Immature natural killer cell (primary cell): ENCODE measurements at places on chromosomes 3 and 15.

GRCh38 chr3:175659670-175660350, 800.7 kb downstream of the NAALADL2 start:
- DNase-seq: no peak

DNA sequence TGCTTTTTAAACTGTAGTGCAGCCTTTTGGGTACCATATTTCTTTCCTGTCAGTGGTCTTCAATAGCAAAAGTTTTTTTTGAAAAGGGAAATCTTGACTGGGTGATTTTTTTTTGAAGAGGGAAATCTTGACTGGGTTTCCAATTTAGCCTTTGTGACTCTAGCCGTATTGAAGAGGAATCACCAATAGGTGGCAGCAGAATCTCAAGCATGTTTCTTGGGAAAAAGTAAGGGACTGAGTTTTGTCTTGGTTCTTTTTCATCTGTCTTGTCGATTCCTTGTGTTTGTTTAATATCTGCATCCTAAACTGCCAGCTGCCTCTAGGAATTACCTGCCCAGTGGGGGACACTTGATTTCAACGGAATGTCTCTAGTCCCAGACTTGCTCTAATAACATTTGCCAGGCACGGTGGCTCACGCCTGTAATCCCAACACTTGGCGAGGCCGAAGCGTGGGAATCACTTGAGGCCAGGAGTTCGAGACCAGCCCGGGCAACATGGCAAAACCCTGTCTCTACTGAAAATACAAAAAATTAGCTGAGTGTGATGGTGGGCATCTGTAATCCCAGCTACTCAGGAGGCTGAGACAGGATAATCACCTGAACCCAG, 89.2 kb downstream of the RBPMS2 start:
- peak; percentile 18 for DNase-seq

GRCh38 chr3:59567661-59568060, 517.8 kb upstream of the CFAP20DC start:
- no peak for DNase-seq

DNA sequence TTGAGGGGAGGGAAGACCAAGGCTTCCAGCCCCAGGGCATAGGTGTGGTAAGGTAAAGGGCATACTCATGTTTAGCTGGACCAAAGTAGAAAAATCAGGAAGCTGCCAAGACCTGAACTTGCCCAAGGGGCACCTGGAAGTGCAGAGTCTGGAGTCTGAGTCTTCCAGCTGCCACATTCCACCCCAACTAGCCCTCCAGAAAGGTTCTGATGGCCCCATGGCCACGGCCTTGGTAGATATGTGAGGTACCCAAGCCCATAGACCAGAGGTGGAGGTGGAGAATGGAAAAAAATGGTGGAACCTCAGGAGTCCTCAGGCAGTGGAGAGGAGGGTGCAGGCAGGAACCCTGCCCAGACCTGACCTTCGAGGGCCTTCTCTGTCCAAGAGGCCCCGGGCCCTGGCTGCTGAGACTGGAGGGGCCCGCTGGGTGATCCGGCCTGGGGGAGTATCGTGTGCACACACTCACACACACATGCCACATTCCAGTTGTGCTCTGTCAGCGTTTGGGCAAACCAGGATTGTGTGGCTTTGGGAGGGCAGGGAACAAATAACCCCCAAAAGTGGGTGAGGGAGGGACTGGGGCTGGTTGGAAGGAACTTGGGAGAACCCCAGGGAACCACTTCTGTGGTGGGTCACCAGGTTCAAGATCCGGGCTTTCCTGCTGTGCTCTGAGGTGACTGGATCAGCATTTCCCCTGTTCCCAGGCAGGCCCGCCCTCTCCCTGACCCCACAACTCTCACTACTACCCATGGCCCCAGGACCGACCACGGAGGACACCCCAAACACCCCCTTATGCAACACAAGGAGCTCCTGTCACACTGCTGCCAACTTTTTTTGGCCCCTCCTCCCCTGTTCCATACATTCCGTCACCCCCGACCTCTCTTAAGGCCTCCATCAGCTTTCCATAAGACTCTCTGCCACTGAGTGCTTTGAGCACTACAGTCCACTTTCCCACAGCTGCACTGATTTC, 11.6 kb downstream of the MYL3 start:
- no peak for DNase-seq

DNA sequence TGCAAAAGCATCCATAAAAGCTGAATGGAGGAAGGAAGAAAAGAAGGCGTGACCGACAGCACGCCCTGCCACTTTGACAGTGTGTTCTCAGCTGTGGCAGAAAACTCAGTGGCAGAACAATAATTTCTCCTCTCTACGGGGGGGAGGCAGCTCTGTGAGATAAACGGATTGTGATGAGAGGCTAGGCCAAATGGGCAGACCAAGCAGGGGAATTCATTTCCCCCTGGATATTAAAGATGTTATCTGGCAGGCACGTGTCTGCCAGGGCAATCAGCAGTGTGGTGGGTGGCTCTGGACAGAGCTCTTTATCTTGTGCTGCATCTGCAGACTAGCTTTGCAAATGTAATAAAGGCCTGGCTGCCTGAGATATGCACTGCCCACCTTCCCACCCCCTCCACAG, 1.9 kb upstream of the RMDN3 start:
- DNase-seq: no peak

DNA sequence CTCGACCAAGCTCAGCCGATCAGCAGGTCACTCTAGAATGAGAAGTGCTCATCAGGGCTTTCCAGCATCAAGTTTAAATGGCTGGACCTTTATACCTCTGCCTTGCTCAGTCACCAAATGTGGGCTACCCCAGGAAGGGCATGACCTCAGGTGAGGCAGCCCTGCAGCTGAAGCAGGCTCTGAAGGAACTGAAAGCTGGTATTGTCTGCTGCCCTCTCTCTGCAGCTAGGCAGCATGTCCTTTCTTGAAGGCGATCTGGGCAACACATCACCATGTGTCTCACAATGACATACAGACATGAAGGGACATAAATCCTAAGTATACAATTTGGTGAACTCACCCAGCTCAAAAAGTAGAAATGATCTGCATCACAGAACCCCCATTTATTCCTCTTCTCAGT, 38.7 kb upstream of the ARID3B start:
- no peak for DNase-seq

- DNase-seq: no peak
Observed at GRCh38 chr3:95302044-95302443, 1239.2 kb downstream of the NSUN3 start.

- no peak for DNase-seq
Observed at GRCh38 chr3:118987477-118987876, 47.2 kb downstream of the IGSF11 start.

DNA sequence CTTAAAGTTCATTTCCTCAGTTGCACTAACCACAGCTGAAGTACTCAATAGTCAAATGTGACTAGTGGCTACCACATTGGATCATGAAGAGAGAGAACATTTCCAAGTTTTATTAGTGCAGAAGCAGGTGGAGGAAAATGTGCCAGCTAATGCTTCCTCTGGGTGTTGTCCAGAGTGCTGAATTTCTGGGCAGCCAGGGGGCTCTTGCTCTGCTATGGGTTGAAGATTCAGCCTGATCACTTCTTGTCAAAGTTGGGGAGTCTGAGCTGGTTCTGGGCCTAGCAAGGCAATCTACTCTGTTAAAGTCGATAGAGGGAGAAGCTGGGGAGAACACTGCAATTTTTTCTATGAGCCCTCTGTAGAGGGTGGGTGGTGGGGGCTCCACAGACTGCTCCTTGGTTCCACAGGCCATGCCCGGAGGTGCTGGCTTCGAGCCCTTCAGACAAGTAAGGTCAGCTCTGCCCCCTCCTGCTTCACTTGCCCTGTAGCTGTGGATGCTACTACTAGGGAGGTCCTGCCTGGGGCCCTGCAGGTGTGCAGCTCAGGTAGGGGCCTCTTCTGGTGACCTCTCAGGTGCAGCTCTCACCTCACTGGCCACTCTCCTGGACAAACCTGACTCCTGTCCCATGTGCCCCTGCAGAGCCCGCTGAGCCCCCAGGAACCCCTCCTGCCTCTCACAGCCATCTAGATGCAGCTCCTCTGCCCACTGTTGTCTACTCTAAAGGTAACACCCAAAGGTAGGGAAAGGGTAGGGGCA, 8.2 kb downstream of the ALG3 start:
- no peak for DNase-seq

- no peak for DNase-seq
Observed at GRCh38 chr3:197298945-197299854, 788 bp upstream of the DLG1 start.

DNA sequence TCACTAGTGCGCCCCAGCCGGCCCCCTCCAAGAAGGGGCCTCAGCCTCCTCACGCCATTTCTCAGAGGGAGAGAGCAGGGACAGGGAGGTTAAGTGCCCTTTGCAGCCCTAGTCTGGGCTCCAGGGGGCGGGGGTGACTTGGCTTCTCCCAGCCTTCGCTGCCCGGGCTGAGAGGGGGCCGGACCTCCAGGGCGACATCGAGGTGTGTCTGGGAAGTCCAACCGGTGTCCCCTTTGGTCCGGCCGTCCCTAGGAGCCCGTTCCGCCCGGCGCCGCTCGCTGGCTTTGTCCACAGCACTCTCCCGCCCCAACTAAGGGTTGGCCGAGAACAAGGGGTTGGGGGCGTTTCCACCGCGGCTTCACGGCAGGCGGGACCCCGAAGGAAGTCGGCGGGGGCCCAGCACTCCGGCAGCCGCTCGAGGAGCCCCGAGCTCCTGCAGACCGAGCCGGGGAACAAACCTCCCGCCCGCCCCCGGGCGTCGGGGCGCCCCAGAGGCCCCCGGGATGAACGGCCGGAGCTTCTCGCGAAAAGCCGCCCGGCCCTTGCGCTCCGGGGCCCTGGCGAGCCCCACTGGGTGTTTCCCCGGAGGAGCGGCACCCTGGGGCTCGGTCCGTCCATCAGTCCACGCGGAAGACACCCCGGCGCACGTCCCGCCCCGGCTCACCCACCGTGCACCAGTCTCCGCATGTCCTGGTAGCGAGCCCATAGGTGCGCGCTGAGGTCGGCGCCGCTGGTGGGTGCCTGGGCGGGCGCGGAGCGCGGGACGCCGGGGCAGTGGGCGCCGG, 627 bp downstream of the NT5DC2 start:
- peak; percentile 41 for DNase-seq

DNA sequence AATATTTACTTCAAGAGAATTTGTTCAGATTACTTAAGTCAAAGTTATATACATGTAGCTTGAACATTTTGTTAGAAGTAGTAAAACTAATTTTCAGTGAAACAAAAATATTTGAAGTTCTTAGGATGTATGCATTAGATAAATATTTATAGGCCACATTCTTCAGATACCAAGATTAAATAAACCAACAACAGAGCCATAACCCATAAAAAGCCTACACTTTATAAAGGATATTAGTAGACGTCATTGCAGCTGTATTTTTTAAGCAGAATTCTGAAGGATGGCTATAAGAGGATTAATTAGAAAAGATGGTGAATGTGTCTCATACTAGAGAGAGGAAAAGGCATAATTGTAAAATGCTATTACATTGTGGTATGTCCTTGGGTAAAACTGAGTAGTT, 449.7 kb upstream of the ALCAM start:
- DNase-seq: no peak

GRCh38 chr15:66621491-66622467, 56.0 kb upstream of the LCTL start:
- no peak for DNase-seq

DNA sequence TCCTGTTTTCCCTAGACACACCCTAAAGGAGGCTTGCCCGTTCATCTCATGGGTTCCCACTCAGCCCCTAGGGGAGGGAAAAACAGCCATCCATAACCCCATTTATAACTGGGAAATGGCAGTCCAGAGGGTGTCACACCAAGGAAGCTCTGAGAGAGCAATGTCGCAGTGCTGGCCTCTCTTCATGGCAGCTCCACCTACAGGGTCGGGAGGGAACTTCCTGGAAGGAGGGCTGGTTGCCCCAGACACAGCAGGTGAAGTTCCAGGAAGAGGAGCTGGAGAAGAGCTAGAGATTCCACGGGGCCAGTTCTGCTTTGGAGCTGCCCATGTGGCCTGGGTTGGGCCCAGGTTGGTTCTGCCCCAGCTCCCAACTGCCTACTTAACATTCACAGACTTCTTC, 22.3 kb upstream of the LINGO1 start:
- DNase-seq: no peak

GRCh38 chr15:29883126-29883525, 60.9 kb upstream of the TJP1 start:
- DNase-seq: no peak

DNA sequence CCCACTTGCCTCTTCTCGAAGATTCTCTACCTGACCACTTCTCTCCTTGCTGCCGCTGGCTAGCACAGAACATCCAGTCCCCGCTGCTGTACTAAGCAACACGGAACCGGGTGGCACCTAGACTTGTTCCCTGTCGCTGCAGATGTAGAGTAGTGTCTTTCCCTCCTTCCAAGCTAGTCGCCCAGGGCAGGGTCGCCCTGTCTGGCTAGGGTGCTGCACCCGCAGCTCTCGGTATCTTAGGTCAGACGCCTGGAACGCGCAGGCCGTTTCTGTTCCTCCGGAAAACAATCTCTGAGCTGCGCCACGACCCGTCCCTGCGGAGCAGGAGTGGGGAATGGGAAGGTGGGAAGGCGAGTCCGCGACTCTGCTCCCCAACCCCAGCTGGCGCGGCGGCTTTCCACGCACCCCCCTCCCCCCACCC, 758 bp upstream of the SNX33 start:
- no peak for DNase-seq

DNA sequence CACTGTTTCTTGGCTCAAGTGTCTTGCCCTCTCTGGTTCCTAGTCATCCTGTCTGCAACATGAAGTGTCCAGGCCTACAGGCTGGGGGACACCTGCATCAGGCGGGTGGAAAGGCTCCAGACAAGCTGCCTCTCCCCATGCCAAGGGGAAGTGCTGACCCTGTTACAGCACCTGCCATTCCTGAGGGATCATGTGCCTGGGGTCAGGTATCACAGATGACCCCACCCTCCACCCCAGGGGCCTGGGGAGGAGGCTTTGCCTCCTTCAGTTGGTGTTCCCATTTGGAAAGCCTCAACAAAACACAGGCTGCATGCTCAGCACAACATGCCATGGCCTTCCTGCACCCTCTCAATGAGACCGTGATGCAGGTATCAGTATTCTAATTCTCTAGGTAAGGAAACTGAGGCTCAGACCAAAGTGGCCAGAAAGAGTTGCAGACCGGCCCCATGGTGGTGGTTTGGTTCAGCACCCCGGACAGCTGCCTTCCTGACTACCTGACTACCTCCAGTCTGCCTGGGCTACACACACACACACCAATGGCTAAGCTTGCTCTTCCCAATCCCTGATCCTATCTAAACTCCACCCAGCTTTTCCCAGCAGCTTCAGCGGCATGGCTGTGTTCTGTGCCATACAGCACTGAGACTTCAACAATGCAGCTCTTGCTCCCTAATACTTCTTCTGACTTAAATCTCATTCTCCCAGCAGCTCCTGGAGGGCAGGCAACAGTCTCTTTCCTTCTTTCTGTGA, 69.7 kb upstream of the LINGO1 start:
- DNase-seq: no peak

DNA sequence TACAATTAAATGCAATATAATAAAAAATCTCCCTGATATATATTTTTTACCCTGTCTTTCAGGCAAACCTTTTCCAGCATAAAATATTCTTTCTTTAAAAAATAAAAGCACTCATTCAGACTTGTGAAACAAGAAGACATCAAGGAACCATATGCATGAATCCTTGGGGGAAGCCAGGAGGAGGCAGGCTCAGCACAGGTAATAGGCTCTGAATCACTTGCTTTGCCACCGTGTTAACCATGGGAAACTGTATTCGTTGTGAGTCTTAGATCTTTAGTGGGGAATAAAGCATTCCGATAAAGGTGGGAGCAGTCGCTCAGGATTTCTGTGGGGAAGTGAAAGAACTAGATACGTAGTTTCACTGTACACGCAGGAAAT, 42.4 kb downstream of the FBN1 start:
- DNase-seq: no peak

GRCh38 chr3:42118762-42119361, 27.7 kb downstream of the TRAK1 start:
- no peak for DNase-seq
